ENCODE measurements at places on chromosomes 3 and 15.

DNA sequence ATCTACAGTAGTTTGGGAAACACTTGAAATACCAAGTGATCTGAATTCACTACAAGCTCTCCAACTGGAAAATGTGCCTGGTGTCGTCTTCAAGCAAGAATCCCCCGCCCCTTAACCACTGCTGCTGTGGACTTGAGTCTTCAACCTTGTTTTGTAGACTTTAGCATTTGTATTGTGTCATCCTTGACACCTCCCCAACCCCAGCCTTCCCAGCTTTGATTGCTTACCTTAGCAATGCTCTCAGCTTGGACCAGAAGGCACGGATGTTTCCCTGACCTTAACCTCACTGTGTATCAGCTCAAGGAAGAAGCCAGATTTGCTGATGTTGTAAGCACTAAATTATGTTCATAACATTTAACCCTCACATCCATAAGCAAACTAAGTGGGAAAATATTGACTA, 146.4 kb downstream of the IGF1R start:
- no peak for DNase-seq

DNA sequence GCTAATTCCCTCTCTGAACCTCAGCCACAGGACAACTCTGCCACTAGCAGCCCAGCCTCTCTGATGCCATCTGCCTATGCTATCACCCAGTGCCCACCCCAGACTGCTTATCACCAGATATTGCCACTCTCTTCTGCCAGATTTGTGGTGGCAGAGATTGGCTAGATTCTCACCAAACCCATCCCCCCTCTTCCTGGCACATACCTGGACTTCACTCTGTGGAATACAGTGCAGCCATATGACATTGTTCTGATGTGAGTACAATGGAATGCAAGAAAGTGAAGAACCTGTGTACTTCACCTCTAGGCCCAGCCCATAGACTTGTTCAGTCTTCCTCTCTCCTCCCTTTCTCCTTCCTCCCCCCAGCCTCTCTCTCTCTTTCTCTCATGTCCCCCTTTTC, 46.9 kb upstream of the NTRK3 start:
- DNase-seq, result no peak

DNA sequence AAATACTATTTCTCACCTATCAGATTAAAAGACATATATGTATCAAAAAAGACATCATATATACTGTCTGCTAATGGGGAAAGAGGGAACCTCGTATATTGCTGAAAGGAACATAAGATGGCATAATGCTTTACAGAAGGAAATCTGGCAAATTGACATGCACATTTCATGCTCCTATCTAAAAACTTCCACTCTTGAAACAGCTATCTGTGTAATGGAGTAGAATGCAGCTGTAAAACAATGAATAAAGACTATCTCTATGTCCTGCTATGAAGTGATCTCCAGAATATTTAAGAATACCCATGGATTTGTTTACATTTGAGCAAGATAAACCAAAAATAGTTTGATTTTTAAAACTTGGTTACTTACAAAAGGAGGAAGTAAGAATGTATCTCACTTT, 107.4 kb downstream of the TBL1XR1 start:
- DNase-seq, result no peak

- DNase-seq, result no peak
Observed at GRCh38 chr3:11799791-11800190, 46.9 kb downstream of the TAMM41 start.

- DNase-seq, result no peak
Observed at GRCh38 chr15:36334059-36334458, 245.4 kb upstream of the CDIN1 start.

GRCh38 chr15:90463381-90463780, 66.3 kb upstream of the CRTC3 start:
- no peak for DNase-seq

DNA sequence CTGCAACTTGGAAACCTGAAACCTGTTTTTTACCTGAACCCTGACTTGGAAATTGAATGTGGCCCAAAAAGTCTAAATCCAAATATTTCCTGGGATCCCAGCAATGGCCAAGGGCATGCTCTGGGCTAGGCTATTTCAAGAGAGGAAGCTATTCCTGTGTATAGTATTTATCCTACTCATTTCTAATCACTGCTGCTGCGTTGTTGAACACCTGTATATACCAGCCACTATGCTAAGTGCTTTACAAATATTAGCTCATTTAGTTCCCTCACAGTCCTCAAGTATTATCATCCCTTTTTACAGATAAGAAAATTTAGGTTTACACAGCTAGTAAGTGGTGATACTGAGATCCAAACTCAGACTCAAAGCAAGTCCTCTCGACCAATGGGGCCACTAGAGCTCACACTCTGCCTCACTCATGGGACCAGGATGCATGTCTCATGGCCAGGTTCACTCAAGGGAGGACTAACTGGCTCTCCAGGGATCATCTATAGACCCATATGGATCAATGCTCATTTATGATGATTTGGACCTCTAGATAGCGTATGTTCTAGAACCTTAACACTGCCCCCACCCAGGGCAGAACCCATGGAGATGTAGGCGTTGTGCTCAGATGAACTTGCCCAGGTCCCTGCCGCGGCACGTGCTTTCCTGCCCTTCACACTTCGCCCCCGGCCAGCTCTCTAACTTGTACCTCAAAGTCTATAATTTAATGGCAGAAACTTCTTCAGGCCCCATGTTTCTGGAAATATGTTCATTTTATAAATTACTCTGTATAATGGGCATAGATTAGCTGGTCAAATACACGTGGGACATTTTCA, 2.6 kb upstream of the CCR4 start:
- DNase-seq, result no peak

DNA sequence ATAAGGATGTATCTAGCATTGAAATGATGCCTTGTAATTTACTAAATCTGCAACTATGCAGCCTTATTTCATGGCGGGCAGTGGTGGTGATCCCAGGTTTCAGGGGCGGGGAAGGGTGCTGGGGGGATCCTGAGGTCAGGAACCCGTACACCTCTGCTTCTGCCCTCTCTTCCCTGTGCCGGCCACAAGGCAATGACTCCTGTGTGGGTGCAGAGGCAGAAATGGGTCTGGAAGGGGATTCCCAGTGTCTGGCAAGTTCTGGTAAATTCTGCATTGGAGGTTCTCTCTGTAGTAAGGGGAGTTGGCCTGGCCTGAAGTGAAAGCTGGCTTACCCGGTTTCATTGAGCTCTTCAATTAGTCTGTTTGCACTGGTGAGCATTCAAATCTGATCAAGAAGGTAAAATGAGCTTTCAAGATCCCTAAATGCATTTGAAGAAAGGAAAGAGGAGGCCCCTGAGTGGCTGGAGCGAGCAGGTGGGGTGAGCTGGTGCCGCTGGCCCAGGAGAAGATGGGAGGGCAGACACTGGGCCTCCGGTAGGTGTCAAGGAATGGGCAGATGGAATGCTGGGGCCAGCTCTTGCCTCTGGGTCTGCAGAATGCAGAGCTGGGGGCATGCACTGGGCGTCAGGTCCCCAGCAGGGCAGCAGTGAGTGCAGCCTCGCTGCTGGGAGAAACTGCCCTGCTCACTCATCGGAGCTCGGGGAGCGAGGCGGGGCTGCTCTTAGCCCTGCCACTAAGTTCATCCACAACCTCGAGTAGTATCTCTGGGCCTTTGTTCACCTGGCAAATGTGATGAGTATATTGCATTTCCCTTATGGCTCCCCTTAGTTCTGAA, 13.7 kb downstream of the NRROS start:
- no peak for DNase-seq

DNA sequence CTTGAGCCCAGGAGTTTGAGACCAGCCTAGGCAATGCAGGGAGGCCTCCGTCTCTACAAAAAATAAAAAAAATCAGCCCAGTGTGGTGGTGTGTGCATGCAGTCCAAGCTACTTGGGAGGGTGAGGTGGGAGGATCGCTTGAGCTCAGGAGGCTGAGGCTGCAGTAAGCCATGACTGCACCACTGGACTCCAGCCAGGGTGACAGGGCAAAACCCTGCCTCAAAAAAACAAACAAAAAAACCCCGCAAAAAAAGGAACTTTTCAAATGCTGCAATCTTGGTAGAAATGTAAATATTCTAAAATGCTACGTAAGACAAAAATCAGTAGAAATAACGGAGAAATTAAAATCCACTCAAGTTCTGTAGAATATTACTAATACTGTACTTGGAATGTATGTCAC, 108.1 kb upstream of the MELTF start:
- no peak for DNase-seq

Data from GDM1 (cell line).